ENCODE measurements at places on chromosomes 3 and 15. TPM values are rescaled to one million over a fixed set of nuclear protein-coding genes. Genes with fewer than 3 reads are reported as not detected.
A peak's percentile ranks its signal among the peaks of the same experiment; 100 is the strongest.

GRCh38 chr15:92332125-92332899, 61.4 kb upstream of the ST8SIA2 start:
- DNase-seq, result no peak

GRCh38 chr3:148087601-148088371, 609.9 kb upstream of the AGTR1 start:
- DNase-seq, result no peak

DNA sequence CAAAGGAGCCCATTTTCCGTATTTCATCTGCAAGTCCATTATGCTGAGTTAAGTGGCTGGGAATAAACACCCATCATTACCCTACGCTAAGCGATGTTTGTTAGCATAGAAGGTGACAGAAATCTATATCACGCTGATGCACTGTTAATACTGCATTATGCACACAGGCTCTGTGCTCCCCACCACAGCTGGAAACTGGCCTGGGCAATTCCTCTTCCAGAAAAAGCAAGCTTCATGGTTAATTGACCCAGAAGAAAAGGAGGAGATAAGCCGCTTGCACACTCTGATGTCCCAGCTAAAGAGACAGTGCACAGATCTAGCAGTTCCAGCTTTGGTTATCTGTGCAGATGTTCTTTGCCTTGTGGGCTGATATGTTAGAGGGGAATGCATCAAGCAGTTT, 232.6 kb downstream of the NTRK3 start:
- no peak for DNase-seq

DNA sequence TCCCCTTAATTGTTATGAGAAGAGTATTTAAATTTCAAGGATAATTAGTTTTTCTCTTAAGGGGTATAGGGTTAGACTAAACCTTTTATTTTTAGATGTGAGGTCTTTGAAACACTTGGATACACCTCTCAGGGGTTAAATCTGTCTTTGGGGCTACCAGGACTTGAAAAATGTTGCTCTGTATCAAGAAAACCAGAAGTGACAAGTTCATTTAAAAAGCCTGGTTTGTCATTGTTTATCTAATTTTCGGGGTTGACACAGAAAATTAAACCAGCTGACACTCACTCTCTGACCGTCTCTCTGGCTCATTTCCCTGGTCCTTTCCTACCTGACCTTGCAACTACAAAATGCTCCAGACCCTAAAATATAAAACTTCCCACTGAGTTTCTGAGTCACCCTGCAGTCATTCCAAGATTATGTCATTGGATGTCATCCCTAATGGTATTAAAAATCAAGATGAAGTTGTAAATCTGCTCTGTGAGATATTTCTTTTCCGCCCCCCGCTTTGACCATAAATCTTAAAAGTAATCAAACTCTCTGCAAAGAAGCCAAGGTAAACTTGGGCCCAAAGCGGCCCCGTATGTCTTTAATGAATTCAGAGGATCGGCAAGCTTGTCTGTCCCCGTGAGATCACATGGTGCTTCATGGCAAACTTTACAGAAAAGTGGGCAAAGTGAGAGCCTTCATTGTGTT, 32.9 kb upstream of the SKOR1 start:
- peak; percentile 80 for DNase-seq

GRCh38 chr15:44207643-44208042, 12.6 kb upstream of the FRMD5 start:
- no peak for DNase-seq

Gene CLDN1
- 6.2 TPM for polyA plus RNA-seq

- DNase-seq, result no peak
Observed at GRCh38 chr3:153192327-153192726, 30.3 kb downstream of the RAP2B start.

GRCh38 chr15:80558631-80559319, 136.3 kb upstream of the ABHD17C start:
- no peak for DNase-seq

DNA sequence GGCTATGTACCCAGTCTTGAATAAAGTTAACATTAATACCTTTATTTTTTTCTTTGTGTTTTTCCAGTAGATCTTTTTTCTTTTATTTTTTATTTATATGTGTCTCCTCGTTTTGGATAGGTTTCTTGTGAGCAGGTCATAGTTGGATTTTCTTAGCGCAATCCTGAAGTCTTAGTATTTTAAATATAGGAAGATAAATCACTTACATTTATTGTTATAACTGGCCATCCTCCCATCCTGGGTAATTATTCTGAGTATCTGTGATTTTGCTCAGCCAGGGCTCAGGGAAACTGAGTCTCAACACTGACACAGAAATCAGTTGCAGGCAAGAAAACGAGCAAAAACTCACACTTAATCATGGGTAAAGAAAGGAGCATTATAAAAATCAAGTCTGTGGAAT, 11.6 kb upstream of the SLCO3A1 start:
- no peak for DNase-seq

DNA sequence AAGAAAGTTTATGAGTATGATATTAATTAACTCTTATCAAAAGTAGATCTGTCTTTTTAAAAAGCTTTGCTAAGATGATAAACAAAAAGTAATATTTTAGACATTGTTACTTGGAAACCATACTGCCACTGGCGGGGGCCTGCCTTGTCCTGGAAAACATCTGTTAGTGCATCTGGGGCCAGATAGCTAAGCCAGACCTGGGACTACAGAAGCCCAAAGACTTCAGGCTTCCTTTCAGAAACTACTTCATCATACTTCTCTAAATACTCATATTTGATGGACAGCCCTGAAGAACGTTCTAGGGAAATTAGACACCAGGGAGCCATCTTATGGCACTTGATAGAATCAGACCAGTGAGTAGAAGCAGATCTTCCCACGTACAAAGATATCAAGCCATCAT, 795.4 kb upstream of the SEMA6D start:
- no peak for DNase-seq

DNA sequence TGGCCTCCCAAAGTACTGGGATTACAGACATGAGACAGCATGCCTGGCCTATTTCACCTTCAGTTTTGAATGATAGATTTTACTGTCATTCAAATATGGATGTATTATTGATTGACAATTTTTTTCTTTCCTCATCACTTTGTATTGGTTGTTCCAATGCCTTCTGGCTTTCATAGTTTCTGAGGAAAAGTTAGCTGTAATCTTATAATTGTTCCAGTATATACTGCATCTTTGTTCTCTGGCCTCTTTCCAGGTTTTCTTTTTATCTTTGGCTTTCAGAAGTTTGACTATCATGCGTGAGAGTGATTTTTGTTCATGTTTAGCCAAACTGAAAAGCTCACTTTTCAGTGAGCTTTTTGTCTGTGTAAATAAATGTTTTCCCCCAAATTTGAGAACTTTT, 157.1 kb downstream of the RSRC1 start:
- DNase-seq, result no peak

- DNase-seq, result no peak
Observed at GRCh38 chr3:177836671-177837070, 639.4 kb upstream of the TBL1XR1 start.

Gene FILIP1L
- polyA plus RNA-seq, result 5.5 TPM

- DNase-seq, result no peak
Observed at GRCh38 chr3:16523778-16524177, 10.3 kb upstream of the RFTN1 start.

DNA sequence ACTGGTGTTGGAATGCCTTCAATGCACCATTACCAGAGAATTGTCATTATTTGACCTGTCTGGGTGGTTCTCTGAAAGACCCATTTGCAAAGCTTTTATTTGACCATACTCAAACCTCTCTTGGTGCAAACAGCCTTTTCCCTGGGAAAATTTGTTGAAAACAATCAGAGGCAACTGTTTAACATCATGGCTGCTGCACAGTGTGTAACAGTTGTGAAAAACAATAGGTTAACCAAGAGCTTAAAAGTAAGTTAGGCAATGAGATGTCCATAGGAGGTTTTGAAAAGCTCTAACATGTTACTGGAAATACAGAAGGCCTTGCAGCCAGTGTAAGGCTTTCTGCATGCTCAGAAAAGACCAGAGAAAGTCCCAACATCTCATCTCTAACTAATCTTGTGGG, 18.9 kb downstream of the SPINK8 start:
- no peak for DNase-seq

DNA sequence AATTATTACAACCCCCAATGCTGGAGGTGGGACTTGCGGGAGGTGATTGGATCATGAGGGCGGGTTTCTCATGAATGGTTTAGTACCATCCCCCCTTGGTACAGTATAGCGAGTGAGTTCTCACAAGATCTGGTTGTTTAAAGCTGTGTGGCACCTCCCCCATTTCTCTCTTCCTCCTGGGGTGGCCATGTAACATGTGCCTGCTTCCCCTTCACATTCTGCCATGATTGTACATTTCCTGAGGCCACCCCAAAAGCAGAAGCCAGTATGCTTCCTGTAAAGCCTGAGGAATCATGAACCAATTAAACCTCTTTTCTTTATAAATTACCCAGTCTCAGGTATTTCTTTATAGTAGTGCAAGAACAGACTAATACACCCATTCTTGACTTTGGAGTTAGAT, 20.3 kb upstream of the PROK2 start:
- DNase-seq, result no peak

DNA sequence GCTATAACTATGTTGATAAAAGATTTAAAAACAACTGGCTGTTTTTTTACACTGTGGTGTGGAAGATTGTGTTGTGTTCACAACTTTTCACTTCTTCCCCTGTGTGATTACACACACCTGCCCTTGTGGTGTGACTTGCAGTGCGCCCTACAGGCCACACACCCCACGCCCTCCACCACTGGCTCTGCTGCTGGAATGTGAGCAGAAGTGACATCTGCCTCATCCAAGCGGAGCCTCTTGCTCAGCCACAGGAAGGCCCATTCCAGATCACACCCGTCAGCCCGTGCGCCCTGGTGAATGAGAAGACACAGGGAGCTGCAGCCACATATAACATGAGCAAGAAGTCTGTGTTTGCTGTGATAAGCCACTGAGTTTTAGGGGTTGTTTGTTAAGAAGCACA, 7.0 kb downstream of the CCR2 start:
- no peak for DNase-seq

- no peak for DNase-seq
Observed at GRCh38 chr3:153284282-153284938, 122.4 kb downstream of the RAP2B start.

- DNase-seq, result no peak
Observed at GRCh38 chr3:130835483-130835882, 58.4 kb upstream of the ATP2C1 start.

Gene USP4
- polyA plus RNA-seq, result 28.5 TPM
